NCI-H2029 (cell line): ENCODE measurements at places on chromosomes 13 and 19.

DNA sequence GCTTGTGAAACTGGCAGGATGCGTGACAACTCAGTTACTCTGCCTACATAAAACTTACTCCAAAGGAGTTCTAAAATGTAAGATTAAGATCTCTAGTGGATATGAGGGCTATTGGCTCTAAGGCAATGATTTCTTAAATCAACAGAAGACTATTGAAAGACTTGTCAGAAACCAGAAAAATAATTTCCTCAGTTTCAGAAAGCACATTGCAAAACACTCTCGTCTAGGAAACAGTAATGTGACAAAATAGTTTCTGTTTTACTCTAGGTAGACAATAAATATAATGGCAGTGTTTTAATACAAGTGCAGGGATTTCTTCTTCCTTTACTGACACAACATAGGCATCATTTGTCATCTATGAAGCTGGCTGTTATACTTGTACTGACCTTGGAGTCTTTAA is 230.1 kb downstream of the KCTD12 start:
- no peak for DNase-seq

DNA sequence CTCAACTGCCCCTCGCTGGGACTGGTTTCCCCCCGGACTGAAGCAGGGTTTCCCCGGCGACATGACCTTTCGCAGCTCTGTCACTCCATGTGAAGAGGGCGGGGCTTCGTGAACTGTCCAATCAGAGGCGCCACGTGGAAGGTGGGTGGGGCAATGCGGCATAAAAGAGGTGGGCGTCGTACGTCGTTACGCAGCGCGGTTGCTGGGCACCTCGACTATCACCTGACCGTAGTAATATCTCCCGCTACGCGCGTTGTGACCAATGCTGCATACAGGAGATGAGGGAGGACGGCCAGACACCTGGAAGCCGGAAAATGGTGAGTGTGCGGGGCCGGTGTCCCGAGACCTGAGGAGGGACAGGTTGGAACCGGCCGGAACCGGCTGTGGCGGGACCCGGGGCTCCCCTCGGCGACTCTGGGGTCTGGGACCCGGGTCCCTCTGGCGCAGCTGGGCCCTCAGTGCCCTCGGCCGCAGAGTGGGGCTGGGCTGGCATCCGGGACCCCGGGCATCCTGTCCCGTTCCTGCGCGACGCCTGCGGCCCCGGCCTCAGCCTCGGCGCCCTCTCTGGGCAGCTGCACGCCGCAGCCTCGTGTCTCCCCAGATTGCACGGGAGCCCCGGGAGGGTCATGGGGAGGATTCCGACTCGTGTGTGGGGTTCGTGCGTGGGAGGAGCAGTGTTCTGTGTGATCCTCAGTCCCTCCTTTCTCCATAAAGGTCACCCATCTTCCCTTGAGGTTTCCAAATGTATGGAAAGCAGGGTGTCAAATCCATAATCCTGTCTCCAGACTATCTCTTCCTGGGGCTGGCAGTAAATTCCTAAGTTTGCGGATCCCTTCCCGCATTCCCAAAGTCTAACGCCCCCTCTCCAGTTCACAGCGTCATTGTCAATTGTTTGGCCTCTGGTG is 32.2 kb downstream of the ZNF136 start:
- DNase-seq: peak; percentile 82

- DNase-seq: no peak
Observed at GRCh38 chr19:8238251-8238650, 29.1 kb downstream of the CERS4 start.

DNA sequence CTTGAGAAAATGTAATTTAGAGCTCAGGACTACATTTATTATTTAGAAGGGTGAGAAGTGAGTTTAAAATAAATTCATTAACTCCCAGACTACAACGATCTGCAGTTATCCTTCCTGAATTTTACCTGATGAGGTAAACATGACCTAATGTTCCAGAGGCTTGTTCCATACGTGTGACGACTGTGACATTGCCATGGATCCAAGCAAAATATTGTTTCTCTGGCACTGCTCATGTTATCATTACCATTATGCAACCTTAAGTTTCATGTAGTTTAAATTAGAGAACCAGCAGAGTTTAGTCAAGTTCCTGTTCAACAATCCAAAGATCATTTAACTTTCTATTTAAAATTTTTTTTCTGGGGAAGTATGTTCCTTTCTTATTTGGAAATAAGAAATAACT is 279.6 kb downstream of the KLF5 start:
- no peak for DNase-seq

- DNase-seq: no peak
Observed at GRCh38 chr13:40692946-40693345, 26.5 kb upstream of the FOXO1 start.

GRCh38 chr13:46097015-46097414 is 7.8 kb downstream of the CPB2 start:
- DNase-seq: peak; percentile 48

DNA sequence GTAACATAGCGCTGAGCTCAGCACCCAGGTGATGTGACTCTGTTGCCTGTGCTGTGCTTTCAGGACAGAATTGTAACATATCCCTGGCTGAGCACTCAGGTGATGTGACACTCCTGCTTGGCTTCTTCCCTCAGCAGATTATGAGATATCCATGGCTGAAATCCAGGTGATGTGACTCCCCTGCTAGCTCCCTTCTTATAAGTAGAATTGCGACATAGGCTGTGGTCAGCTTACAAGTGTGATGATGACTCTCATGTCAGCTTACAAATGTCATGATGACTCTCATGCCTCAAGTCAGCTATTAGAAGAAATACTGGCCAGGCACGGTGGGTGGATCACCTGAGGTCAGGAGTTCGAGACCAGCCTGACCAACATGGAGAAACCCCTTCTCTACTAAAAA is 14.3 kb upstream of the ZNF429 start:
- DNase-seq: no peak

- no peak for DNase-seq
Observed at GRCh38 chr13:113777311-113778260, 18.6 kb downstream of the TMEM255B start.

GRCh38 chr13:20160306-20161274 is at the start of gene GJA3:
Gene GJA3 (minus strand): TSS chr13:20161052. CDS start chr13:20143288, 17,764 bp downstream.
- no peak for DNase-seq

DNA sequence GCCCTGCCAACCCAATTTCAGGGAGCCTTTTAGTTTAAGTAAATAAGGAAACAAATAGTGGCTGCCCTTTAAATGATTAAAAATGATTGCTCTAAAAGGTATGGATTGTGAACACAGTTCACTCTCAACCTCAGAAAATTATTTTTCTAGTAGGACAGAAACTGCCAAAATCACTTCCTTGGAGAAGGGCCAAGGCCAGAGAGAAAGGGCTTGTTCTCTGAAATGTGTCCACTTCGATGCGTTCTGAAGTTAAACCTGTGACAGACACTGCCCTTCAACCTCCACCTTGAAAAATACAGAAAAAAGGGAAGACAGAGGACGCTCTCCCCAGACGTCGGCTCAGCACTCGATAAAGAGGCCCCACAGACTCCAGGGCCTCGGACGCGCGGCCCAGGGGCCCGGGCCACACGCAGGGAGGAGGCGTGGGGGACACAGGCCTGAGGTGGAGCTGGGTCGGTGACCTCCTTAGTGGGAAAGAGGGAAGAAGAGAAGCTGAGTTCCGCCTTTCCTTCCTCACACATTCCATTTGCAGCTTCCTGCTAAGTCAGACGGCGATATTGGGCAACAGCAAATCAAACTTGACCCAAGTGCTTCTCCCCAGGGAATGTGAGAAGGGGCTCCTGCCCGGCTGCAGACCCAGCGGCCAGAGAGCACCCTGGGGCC is 63.6 kb downstream of the RASA3 start:
- DNase-seq: no peak

DNA sequence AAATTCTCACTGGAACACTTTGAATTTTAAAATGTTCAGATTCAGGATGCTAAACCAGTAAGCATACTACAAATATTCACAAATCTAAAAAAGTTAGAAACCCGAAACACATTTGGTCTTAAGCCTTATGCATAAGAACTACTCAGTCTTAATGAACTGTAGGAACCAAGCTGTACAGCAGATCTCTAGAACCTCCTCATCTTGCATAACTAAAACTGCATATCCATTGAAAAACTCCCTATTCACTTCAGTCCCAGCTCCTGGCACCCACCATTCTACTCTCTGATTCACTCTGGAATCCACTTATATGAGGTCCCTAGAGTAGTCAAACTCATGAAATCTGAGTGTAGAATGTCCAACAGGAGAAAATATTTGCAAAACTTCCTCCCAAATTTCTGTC is 65.6 kb upstream of the CEACAM8 start:
- DNase-seq: no peak

DNA sequence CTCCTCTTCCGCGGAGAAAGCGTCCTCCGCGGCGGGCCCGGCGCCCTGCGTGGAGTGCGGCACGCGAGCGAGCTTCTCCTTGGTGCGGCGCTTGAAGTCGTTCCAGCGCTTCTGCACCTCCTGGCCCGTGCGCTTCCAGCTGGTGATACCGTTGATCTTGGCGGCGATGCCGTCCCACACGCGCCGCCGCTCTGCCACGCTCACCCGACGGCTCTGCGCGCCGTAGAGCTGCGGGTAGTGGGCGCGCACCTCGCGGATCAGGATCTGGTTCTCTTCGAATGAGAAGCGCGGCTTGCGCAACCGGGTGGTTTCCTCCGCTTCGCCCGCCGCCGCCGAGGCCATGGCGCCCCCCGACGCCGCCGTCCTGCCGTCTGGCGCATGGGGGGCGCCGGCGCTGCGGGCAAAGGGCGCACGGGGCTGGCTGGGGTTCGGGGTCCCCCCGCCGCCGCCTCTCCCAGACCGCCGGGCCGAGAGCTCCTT is 941 bp downstream of the MYPOP start:
- DNase-seq: no peak

- no peak for DNase-seq
Observed at GRCh38 chr13:69331245-69331644, 776.4 kb upstream of the ATXN8OS start.

GRCh38 chr19:39341129-39341718 is 997 bp upstream of the SAMD4B start:
- no peak for DNase-seq

- no peak for DNase-seq
Observed at GRCh38 chr19:16420336-16420676, 51.5 kb downstream of the EPS15L1 start.

DNA sequence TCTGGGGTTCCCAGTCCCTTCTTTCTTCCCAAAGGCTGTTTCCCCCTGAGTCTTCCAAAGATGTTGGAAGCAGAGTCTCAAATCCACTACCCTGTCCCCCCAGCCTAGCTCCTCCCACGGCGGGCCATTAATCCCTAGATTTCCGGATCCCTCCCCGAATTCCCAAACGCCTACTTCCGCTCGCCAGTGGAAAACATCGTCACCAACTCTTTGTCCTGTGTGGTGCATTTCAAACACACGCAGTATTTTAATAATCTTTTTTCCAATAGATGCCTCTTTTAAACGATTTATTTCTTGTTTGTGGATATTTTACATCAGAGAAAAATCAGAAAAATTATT is 610 bp downstream of the ZNF791 start:
- DNase-seq: peak; percentile 71

DNA sequence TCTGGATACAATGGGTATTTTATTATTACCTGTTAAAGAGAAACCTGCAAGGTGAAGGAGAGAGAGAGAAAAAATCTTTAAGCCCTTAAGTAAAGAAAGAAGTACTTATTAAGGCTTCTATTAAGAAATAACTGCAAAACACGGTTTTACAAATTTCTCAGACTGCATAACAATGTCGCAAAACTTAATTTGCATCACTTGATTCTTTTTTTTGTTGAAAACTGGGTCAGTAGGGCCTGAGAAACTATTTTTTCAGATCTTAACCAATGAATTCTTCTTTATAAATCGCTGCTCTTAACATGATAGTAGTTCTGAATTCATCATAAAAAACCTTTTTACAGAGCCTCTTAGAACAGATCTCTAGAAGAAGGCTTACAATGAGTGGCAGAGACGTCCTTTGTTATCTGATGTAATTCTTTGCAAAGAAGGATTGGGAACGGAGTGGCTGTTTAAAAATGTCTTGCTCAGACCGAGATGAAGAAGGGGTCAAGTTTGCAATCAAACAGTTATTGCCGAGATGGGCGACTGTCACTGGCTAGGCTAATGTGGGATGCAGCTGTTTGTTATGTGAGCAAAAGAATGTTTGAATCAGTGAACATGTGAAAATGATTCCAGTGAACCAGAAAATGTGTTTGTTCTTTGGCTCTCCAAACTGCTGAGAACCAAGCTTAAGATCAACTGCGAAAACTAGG is 76.3 kb downstream of the ZNF536 start:
- no peak for DNase-seq

DNA sequence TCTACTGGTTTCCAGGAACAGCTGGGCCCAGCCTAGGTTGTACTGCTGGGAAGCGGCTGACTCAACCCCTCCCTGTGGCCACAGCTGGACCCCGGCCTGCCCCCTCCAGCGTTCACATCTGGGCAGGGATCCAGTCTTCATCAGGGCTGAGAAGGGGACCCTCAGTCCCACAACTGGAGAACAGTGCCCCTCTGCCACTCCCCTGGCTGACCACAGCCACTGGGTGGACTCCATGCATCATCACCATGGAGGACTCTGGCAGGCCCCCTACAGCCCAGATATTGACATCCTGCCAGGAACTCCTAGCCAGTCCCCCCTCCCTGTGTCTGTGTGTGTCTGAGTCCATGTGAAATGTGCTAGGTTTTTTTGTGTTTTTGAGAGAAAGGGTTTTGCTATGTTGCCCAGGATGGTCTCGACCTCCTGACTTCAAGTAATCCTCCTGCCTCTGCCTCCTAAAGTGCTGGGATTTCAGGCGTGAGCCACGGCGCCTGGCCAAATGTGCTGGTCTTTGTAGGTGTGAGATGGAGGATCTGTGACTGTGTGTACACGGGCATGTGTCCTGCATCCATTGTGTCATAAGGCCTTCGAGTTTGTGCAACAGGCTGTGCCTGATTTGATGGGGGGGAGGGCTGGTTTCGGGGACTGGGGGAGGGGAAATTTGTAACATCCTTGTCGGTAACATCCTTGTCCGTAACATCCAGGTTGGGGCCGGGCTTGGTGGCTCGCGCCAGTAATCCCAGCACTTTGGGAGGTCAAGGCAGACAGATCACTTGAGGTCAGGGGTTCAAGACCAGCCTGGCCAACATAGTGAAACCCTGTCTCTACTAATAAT is 4.0 kb upstream of the HOOK2 start:
- DNase-seq: no peak
